ENCODE measurements at places on chromosomes 6 and 20.

GRCh38 chr20:60921022-60921622 is 330.9 kb upstream of the CDH4 start:
- no peaks in the 10 kb centered on the region for H3K36me3 ChIP-seq
- no peaks in the 10 kb centered on the region for H3K27me3 ChIP-seq
- no peaks in the 10 kb centered on the region for H3K4me1 ChIP-seq
- no peak for DNase-seq

GRCh38 chr20:50528804-50529351 is 18.7 kb downstream of the PTPN1 start:
- no peak for DNase-seq
- H3K36me3 ChIP-seq, result no peaks in the 10 kb centered on the region
- H3K27ac ChIP-seq, result peak overlapping the region; percentile 48
- H3K27me3 ChIP-seq, result no peaks in the 10 kb centered on the region
- peaks cover 37% of the 10 kb centered on the region for H3K4me1 ChIP-seq
- no peak overlapping the region for H3K4me3 ChIP-seq

GRCh38 chr6:43575105-43575771 is 600 bp downstream of the XPO5 start:
- H3K4me3 ChIP-seq, result peak overlapping the region; percentile 99
- peaks cover 16% of the 10 kb centered on the region for H3K36me3 ChIP-seq
- DNase-seq, result no peak
- no peaks in the 10 kb centered on the region for H3K27me3 ChIP-seq
- peaks cover 46% of the 10 kb centered on the region for H3K4me1 ChIP-seq

- DNase-seq, result no peak
- peak overlapping the region; percentile 92 for H3K4me3 ChIP-seq
- peaks cover 48% of the 10 kb centered on the region for H3K4me1 ChIP-seq
- no peaks in the 10 kb centered on the region for H3K27me3 ChIP-seq
- H3K27ac ChIP-seq, result peak overlapping the region; percentile 95
- H3K36me3 ChIP-seq, result peaks cover 27% of the 10 kb centered on the region
These were observed 1.1 kb downstream of the PPIL4 start for GRCh38 chr6:149544646-149545257.

DNA sequence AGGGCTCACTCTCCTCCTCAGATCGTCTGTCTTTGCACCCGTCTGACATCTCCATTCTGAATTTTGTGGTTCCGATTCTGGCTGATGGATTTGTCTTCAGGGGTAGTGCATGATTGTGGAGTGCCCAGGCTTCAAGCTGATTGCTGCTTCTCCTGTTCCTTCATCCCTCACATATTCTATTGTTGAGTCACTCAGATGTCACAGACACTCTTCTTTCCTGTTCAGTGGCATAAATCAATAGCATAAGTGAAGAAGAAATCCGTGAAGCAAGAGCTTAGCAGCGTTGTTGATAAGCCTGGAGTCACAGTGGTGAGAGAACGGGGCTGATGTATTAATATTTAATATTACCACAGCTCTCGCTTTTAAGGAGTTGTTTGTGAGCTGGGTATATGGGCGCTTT is 152.5 kb downstream of the MTHFD1L start:
- H3K4me3 ChIP-seq, result no peak overlapping the region
- H3K27ac ChIP-seq, result no peak overlapping the region
- H3K27me3 ChIP-seq, result no peaks in the 10 kb centered on the region

- H3K4me1 ChIP-seq, result no peaks in the 10 kb centered on the region
- no peaks in the 10 kb centered on the region for H3K27me3 ChIP-seq
- no peak for DNase-seq
- no peak overlapping the region for H3K4me3 ChIP-seq
These were observed 6.9 kb downstream of the FAM184A start for GRCh38 chr6:119071576-119071975.

GRCh38 chr6:163877877-163878639 is 463.5 kb downstream of the QKI start:
- H3K27ac ChIP-seq, result no peak overlapping the region
- H3K36me3 ChIP-seq, result no peaks in the 10 kb centered on the region
- no peaks in the 10 kb centered on the region for H3K4me1 ChIP-seq
- no peak for DNase-seq
- no peaks in the 10 kb centered on the region for H3K27me3 ChIP-seq
- H3K4me3 ChIP-seq, result no peak overlapping the region

DNA sequence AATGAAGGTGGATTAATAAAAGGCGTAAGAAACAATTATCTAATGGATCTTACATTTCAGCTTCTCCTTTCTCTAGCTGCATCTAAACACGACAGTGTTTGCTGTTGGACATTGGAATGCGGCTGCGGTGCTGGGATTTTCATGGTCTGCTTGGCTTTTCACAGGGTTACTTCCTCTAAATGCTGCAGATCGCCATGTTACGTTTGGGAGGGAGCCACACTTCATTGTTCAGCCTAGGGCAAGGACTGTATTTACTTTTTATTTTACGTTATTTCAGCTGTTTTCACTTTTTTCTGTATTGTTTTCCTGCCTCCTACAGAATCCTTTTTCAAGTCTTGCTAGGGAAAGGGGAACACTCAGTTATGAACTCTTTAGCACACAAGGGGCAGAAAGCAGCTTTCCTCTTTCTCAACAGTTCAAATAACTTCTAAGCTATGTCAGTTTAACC is 97.9 kb upstream of the MTHFD1L start:
- peaks cover 51% of the 10 kb centered on the region for H3K4me1 ChIP-seq
- H3K4me3 ChIP-seq, result no peak overlapping the region
- DNase-seq, result no peak
- H3K36me3 ChIP-seq, result peaks cover 9% of the 10 kb centered on the region
- peak overlapping the region; percentile 23 for H3K27ac ChIP-seq
- H3K27me3 ChIP-seq, result no peaks in the 10 kb centered on the region

GRCh38 chr6:105251689-105252088 is 71.9 kb upstream of the POPDC3 start:
- H3K27me3 ChIP-seq, result no peaks in the 10 kb centered on the region
- DNase-seq, result no peak
- H3K4me1 ChIP-seq, result no peaks in the 10 kb centered on the region
- H3K4me3 ChIP-seq, result no peak overlapping the region
- no peak overlapping the region for H3K27ac ChIP-seq

- no peaks in the 10 kb centered on the region for H3K27me3 ChIP-seq
- peaks cover 2% of the 10 kb centered on the region for H3K4me1 ChIP-seq
- no peak overlapping the region for H3K4me3 ChIP-seq
- peak overlapping the region; percentile 39 for H3K27ac ChIP-seq
These were observed 503.7 kb downstream of the KIF16B start for GRCh38 chr20:16069389-16070010.

DNA sequence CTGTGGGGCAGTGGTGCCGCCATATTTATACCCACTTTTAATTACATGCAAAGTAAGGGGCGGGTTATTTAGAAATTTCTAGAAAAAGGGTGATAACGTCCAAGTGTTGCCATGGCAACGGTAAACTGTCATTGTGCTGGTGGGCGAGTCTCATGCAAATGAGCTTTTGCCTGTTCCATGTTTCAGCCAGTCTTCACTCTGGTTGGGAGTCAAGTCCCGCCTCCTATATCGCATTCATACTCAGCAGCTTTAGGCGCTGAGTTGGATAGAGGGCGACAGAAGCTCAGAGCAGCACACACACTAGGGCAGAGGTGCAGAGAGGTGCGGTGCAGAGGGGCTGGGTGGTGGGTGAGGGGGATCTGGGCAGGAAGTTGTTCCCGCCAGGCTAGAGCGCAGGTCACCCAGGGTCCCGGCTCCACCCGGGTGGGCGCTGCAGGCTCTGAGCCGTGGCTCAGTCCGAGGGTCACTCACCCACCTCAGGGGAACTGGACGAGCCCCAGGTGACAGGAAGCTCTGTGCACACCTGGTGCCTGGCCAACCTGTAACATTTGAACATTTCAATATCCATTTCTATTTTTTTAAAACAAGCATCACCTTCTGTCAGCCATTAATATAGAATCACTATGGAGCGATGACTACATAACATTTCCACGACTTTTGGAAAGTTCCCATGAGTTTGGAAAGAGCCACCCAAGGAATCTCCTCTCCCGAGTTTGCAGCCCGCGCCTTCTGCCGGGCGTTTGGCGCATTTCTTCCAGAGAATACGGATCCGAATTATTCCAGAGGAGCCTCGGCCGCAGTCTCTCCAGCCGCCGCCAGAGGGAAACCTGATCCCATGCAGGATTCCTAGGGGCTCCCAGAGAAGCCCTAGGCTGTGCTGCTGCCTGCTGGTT is 89.1 kb upstream of the PHACTR3 start:
- no peak overlapping the region for H3K27ac ChIP-seq
- DNase-seq, result no peak
- peaks cover 74% of the 10 kb centered on the region for H3K27me3 ChIP-seq

Data from spleen (tissue), 13 donors.